Myometrial cell (primary cell): ENCODE measurements at places on chromosomes 3 and 15. TPM values are rescaled to one million over a fixed set of nuclear protein-coding genes. Genes with fewer than 3 reads are reported as not detected.

Gene MAGEL2
- not detected in 2 replicates for total RNA-seq

Gene WDR72
- not detected in 2 replicates for total RNA-seq

Gene EFCC1
- total RNA-seq, result not detected in 2 replicates

Gene RPL32
- total RNA-seq, result 645 and 959 TPM in 2 replicates

Gene EIF4G1
- 414 and 466 TPM in 2 replicates for total RNA-seq
